Stimulated activated naive CD4-positive, alpha-beta T cell (primary cell): ENCODE measurements at places on chromosomes 1 and 21.
A peak's percentile ranks its signal among the peaks of the same experiment; 100 is the strongest.

DNA sequence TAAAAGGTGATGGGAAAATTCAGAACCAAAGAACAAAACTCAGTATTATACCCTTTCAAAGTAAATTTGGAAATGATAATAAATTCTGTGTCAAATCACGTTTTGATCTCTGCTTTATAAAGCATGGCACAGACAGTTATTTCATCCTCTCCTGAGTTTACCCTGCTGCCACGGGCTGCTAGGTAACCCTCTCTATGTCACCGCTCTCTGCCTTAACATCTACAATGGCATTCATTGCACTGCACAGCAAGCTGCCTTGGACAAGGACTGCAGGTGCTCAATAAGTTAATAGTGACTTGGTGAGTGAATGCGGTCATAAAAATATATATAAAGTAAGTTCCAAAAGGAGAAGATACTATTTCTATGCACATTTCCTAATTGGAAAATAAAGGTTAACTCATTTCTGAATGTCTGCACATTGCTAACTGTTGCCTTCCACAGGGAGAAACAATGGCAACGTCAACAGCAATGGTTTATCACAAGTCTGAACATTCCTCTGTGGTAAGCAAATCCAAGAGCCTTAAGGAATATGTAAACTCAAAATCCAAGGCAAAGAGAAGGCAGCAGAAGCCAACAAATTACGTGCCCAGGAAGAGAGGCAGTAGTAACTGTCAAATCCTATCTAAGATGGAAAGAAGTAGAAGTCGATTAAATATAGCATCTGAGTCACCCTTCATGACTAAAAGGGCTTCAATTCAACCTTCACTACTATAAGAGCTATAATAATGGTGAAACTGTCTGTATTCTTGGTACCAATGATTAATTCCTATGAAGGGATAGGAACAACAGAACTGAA is 19.4 kb downstream of the FYB2 start:
- no peak for DNase-seq

GRCh38 chr1:43302721-43303470 is 2.1 kb downstream of the TIE1 start:
- no peak for DNase-seq

GRCh38 chr1:30035522-30036228 is 687.7 kb downstream of the MATN1 start:
- no peak for DNase-seq

DNA sequence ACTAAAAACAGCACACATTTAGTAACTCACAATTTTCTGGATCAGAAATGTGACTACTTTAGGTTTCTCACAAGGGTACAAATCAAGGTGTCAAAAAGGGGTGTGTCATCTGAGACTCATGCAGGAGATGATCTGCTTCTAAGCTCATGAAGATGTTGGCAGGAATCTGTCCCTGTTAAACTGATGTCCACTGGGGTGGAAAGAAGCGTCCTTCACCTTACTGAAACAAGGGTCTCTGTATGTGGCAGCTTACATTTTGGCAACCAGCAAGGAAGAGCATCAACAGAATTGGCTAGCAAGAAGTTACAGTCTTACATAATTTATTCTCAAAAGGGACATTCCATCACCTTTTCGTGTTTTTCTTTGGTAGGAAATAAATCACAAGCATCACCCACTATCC is 1223.8 kb downstream of the AMY1C start:
- no peak for DNase-seq

- DNase-seq, result peak; percentile 35
These were observed 876 bp downstream of the RAB29 start for GRCh38 chr1:205774198-205775014.

DNA sequence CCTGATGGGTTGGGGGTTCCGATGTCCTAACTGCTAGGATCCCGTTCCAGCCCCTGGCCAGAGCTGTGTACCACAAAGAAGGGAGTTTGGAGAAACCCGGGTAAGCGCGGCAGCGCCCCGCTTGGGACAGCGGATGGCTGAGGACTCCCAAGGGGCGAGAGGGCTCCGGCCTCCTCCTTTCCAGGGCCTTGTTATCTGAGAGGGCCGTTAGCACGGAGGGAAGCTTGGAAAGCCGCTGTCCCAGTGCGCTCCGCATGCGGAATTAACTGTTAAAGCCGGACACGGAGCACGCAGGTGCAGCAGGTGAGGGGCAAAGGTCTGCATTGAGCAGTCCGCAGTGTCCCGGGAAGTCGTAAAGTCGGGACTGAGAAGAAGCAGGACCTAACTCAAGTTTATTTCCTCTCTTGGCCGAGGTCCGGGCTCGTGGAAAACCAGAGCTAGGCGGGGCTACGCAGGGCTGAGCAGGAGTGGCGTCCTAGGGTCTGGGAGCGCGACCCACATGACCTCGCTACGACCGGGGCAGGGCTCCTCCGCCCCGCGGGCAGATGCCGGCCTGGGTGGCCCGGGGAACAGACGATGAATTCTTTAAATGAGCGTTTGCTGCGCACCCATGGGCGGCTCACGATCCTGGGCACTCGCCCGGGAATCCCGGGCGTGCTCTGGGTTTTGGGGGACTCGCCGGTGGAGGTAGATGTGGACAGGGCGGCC is 4.5 kb downstream of the LHX4 start:
- no peak for DNase-seq

- DNase-seq, result no peak
These were observed 35.8 kb upstream of the PRSS38 start for GRCh38 chr1:227779685-227780084.

- DNase-seq, result no peak
These were observed 26.8 kb downstream of the EIF4G3 start for GRCh38 chr1:21149855-21150432.
